GM06990 (cell line): ENCODE measurements at places on chromosomes 11 and 22.

DNA sequence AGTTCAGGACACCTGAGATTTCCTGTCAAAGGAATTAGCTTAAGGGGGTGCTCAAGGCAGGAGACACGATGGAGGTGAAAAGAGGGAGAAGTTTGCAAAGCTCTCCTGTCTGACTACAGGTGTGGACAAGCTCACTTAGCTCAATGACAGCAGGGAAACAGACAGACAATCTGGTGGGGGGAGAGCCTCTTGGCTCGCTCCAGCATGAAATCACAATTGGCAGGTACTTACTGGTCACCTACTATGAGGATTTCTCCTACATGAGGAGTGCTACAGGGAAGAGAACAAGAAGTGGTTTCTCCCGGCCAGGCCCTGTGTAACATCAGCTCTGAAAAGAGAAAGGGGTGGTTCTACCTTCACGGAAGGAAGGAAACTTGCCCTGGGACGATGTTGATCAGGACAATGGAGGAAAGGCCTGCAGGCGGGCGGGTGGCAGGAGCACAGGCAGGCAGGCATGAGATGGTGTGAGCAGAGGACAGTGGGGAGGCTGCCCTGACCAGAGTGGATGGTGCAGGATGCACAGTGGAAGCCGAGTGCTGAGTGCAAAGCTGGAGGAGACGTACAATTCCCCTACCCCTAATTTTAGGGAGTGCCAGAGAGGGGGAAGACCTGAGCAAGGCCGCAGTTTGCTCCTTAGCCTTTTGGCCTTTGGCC, 57.9 kb upstream of the CRTAM start:
- no peak for DNase-seq

DNA sequence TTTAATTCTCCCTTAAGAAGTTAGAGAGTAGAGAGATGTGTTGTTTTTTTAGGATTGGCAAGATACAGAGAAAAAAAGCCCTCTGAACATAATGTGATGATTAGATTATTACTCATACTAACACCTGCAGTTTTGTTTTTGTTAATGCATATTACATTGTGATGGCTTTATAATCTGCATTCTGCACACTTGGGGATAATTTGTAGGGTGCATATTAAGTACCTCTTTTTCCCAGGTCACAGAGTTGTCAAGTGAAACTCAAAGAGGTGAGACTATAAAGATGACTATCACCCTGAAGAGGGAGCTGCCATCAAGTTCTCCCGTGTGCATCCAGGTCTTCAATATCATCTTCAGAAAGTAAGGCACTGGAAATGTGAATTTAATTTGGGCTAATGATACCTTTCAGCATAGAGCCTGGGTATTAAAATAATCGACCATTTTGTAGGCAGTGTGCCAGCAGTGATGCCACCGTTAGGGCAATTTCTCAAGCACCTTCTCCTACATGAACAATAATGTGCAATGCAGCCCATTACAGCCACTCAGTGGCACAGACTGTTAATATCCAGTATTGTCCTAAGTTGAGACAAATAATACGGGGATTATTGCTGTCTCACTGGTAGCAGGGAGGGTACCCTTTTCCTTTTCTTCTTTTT, 16.2 kb downstream of the PIWIL4 start:
- no peak for DNase-seq

GRCh38 chr22:27597703-27598444, 203.7 kb downstream of the MN1 start:
- no peak for DNase-seq

GRCh38 chr11:43377389-43377788, 18.7 kb downstream of the TTC17 start:
- DNase-seq, result no peak

DNA sequence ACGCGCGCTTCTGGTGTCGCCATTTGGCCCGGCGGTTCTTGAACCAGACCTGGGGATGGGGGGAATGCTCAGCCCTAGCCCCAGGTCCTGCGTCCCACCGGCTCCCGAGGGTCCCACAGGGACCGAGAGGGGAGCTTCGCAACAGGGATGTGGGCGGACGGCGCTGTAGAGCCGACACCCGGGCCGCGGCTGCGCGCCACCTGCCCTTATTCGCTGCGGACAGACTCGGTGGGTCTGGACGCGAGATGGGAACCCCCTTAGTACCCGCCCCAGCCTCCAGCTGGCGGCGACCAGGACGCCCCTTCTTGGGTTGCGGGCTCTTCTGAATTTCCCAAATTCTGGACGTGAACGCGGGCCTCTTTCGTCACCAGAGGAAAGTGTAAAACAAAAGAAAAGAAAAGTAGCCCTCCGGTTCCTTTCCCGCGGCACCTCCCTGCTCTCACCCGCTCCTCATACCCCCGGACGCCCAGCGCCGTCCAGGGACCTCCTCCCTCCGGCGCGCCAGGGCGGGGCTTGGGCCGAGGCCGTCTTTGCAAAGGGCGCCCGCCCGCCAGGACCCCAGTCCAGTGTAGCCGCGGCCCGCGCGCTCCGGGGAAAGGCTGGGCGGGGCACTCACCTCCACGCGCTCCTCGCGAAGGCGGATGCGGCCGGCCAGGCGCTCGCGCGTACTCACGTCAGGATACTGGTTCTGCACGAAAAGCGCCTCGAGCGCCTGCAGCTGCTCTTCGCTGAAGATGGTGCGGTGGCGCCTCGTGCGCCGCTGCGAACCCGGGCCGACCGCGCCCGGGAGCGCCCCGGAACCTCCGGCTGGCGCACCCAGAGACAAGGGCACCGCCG, 827 bp downstream of the GSC2 start:
- DNase-seq, result no peak

DNA sequence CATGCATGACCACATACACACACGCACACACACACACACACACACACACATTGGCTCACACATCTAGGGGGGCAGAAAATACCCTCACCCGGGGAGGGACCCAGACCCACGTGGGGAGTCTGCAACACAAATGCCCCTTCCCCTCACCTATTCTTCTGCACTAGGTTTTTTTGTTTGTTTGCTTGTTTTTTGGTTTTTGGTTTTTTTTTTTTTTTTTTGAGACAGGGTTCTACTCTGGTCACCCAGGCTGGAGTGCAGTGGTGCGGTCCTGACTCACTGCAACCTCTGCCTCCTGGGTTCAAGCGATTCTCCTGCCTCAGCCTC, 28.4 kb downstream of the WEE1 start:
- no peak for DNase-seq

DNA sequence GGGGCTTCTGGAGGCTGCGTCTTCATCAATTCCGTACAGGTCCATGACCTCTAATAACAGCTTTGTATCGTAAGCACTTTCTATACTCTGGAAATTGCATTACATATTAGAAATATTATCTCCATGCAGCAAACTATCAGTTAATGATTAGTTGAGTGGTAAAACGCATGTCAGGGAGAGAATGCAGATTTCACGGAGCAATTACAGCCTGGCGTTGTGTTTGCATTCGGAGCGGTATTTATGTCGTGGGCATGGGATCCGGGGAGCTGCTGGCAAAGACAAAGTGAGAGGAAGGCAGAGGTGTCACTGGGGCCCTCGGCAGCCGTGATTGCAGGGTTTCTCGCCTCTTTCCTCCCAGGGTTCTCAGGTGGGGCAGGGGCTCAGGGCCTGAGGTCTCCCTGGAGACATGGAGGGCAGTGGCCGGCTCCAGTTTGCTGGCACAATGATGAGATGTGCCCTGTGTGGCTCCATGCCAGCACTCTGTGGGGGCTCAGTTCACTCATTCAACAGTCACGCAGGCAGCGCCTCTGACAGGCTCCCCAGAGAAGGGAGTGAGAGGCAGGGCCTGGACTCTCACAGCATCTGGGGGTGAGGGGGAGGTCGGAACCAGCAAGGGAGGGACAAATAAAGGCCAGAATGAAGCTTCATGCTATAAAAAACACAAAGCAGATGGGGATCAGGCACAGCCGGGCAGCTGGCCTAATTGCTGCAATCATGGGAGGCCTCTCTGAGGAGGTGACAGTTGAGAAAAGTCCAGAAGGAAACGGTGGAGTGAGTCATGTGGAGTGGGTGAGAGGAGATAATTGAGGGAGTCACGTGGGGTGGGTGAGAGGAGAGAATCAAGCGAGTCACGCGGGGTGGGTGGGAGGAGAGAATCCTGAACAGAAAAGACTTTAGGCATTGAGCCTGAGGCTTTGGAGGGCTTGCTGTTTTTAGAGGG, 1002.7 kb downstream of the BRD1 start:
- DNase-seq, result no peak

DNA sequence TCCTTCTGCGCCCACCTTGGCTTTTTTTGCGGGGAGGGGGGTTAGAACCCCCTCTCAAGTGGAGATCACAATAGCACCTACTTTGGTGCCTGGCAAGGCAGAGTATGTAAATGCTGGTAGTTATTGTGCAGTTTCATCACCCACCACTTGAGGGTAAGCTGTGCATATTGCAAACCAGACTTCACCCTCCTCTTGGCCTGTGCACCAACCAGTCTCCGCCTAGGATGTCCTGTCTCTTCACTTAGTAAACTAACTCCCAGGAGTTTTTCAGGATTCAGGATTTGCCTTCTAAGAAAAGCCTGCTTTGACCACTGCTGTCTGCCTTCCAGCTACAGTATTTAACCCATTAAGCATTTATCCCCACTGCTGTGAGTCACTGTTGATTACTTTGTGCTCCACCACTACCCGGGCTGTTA, 2.0 kb upstream of the UBXN1 start:
- DNase-seq, result no peak

- DNase-seq, result no peak
Measured at GRCh38 chr11:34959770-34960169, 43.4 kb downstream of the PDHX start.

DNA sequence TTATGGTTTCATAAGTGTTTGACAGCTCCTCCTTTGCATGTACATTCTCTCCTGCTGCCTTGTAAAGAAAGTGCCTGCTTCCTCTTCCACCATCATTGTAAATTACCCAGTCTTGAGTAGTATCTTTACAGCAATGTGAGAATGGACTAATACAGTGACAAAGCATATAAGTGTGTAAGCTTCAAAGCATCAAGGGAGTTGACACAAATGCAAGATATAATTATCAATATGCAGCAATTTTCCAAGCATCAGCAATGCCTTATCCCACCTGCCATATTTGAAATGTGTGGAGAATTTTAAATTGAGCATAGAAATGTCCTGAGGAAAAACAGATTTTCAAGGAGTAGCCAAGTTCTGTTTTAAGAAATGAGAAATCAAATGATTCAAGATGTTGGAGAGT, 1.7 kb upstream of the OR5AL1 start:
- no peak for DNase-seq

- no peak for DNase-seq
Measured at GRCh38 chr11:34303028-34303570, 54.7 kb downstream of the ABTB2 start.

- DNase-seq, result peak; percentile 24
Measured at GRCh38 chr11:4626207-4627099, 10.8 kb upstream of the OR51D1 start.

- peak; percentile 8 for DNase-seq
Measured at GRCh38 chr11:103997082-103997481, 39.4 kb upstream of the DDI1 start.

DNA sequence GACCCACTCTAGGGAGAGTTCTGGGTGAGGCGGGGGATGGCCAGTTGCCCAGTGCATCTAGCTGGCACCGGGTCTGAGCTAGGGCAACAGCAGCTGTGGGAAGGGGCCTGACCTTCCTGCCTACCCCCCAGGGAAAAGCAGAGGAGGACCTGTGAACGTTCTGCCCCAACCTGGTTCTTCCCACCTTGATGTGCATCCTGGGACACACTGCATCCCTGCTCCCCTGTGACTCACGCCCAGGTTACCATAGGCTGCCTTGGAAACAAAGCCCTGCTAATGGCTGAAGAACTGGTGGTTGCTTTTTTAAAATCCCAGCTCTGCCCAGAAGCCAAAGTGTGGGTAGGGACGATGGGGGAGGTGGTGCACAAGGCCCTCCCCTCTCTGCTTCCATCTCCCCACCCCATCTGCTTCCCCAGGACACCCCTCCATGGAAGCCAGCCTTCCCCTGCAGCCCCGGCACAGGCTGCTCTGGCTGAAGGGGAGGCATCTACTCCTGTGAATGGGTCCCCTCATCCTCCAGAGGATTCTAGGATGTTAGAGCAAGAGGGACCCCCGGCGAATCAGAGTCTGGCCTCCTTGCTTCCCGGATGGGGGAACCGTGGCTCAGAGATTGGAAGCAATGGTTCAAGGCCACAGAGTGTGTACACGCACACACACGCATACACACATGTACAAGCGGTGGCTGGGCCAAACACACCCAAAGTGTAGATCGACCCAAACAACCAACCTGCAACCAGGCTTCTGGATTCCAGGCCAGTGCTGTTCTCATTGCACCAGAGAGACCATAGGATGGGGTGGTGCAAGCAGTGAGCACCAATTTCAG, 7.6 kb upstream of the C11orf96 start:
- no peak for DNase-seq

DNA sequence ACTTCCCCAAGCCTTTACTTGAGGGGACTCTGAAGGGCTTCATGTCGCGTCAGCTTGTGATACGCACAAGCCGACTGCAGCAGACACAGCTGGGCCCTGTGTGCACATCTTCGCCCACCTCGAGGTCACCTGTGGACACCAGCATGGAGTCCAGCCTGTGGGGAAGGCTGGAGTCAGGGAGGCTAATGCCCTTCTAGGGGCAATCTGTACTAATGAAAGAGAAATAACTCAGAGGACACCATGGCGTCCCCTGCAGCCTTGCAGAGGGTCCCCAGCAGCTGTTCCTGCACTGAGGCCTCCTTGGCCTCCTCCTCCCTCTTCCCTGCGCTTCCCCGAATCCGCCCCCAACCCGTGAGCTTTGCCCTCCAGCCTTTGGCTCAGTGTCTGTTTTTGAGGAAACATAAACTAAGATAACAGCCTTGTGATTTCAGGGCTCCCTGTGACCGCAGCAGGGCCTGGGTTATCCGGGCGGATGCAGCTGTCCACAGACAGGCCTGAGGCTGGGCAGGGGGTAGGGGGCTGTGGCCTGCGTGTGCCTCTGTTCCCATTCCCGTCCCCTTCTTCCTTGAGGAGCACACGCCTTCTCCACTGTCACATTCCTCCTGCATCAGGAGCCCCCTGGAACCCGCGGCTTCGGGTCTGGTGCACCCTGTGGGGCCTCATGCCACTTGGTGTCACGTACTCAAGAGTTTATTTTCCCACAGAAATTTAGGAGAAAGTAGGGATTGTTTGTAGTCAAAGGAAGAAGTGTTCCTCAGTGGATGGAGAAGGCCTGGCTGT, 25.0 kb downstream of the KRTAP5-5 start:
- no peak for DNase-seq

- DNase-seq, result no peak
Measured at GRCh38 chr11:111957663-111958444, 20.7 kb downstream of the DIXDC1 start.

DNA sequence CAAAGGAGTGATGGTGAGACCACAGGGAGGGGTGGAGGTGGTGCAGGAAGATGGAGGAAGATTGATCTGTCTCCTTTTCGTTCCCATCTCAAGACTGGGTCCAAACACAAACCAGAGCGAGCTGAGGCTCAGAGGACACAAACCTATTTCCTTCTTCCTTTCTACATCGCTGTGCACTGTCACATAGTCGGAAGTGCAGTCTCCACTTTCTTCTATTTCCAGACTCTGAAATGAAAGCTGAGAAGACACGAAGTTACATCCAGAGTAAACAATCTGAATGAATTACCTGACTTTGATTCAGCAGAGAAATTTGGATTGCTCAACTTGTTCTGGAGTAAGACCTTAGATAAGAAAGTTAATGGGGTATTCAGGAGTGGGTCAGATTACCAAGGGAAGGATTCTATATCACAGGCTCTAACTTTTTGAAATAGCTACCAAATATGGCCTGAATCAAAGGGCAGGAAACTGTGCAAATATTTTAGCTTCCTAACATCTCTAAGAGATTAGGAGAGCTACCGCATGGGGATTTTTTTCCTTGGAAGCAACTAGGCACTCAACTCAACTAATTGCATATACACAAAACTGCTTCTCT, 14.4 kb downstream of the OVCH2 start:
- DNase-seq, result no peak
